ENCODE measurements at places on chromosomes 1 and 21.

- DNase-seq = no peak
Observed at GRCh38 chr21:31354122-31354521, 10.1 kb upstream of the TIAM1 start.

GRCh38 chr1:69700770-69701169, 133.0 kb downstream of the LRRC7 start:
- DNase-seq = peak; percentile 45

- DNase-seq = no peak
Observed at GRCh38 chr1:105442901-105443300, 1613.6 kb upstream of the PRMT6 start.

DNA sequence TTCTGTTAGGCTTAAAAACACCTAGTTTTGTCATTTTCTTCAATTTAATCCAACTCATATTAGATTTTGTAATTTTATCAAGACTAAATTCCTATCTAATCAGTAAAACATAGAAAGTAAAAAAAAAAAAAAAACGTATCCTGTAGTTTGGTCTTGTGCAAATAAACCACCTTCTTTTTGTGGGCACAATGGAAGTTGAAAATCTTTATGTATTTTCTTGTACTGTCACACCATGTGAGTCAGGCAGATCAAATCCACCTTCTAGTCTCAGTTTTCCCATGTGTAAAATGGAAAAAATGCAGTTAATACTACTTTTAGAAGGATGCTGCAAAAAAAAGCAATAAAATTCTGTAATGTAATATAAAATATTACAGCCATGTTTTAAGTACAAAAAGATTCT, 129.8 kb downstream of the CYYR1 start:
- no peak for DNase-seq

DNA sequence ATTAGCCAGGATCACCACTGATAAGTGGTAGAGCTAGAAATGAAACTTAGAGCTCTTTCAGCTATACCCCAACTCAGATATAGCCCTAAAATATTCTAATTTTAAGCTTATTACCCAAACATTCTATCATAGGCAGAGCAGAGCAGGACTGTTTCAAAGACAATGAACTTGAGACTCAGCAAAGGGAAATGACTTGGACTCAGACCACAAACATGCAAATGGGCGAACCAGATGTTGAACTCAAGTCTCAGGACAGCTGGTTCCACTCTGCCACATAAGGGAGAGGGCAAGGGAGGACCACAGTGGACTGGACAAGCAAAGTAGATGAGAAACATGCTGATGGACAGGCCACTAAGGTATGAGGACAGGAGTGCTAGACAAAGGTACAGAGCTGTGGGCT, 315.3 kb downstream of the OMA1 start:
- no peak for DNase-seq

- DNase-seq = no peak
Observed at GRCh38 chr1:41098730-41099460, 77.4 kb upstream of the SLFNL1 start.

DNA sequence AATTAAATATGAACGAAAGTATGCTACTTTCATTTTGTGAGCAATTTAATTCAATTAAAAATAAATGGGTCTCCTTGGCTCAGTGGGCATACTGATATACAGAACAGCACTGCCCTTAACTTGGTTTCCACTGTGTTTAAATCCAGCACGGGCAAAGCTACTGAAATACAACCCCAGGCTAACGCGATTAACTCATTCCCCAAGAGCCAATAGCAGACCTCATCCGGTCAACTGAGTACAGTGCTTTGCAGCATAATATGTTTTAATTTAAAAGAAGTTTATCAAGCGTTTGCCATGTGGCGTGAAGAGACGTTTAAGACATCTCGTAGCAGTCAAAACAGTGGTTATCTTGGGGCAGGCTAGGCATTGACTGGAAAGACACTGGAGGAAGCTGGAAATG, 118.6 kb downstream of the PROX1 start:
- DNase-seq = no peak

- DNase-seq = no peak
Observed at GRCh38 chr1:197441999-197442414, 174.0 kb downstream of the CRB1 start.

- peak; percentile 22 for DNase-seq
Observed at GRCh38 chr21:39079617-39080016, 103.6 kb downstream of the PSMG1 start.

- no peak for DNase-seq
Observed at GRCh38 chr1:56080123-56080522, 499.2 kb downstream of the PLPP3 start.

DNA sequence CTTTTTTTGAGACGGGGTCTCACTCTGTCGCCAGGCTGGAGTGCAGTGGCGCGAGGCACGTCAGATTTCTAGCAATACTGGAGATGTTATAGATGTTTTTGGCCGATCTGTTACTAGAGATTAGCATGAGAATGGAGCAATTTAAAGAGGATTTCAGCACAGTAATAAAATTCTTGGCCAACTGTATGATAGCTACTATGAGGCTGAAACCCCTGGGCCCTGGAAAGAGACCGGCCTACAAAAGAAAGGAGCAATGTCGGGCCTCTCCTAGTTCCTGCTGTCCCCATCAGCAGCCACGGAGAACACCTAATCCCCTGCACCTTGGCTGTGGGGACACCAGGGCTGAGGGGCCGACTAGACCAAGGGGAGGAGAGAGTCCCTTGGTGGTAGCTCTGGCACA, 9.5 kb upstream of the GNPAT start:
- no peak for DNase-seq

DNA sequence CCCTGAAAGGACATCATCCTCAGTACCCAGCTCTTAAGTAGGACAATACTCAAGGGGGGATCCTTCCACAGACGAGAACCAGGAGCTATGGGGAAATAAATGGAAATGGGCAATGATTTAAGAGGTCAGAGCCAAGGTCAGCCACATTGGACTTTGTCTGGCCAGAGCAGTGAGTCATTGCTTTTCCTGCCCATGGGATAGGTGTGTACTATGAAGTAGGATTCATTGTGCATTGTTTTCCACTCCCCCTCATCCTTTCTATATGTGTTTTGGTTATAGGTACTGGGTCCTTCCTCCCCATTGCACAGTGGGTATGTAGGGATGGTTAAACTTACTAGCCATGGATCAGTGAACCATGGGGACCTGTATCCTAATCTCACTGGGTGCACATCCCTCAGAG, 328.9 kb upstream of the USP25 start:
- DNase-seq = no peak

DNA sequence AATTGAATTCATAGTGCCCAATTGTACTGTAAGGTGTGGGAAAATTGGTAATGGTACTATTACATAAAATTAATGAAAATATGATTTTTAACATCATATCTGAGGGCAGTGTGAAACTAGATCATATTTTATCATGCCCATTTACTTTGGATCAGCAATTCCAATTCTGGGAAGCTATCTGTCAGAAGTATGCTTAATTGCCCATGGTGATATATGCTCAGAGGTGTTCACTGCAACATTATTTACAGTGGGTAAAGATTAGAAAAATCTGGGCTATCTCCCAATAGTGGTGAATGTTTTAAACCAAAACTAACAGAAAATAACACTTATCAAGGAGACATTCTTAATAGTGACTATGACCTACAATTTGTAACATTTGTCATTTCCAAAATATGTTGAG, 1260.0 kb downstream of the BRINP3 start:
- DNase-seq = no peak

DNA sequence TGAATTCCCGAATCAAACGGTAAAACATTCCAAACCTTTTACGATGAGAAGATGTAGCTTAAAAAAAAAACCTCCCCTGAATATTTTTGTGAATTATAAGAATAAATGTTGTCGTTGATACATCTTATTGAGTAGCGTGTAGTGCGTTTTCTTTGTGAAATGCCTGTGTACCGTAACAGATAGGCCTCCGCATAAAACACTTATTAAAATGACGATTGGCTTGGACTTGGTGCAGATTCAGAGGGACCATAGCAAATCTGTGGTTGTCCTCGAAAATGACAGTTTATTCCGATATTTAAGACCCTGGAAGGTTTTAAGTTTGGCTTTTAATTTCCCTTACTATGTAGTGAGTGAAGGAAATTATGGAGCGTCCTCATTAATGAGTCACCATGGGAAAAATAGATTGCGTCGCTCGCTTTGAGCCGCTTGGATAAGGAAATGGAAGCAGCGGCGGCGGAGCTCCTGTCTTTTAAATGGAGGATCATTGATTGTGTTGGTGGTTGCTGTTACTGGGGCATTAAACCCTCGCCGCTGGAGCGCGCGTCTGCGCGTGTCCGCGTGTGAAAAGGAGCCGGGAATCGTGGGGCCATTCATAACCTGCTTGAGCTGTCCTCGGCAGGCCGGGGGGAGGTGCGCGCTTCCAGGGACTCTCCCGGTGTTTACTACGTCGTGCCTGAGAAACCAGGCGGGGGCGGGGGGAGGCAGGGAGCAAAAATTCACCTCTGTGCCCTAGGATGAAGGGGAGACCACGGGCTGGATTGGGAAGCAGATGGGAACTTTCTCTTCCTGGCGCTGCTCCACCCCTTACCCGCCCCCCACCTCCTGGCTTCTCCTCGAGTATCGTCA, 1.6 kb downstream of the SPEN start:
- DNase-seq = peak; percentile 95

GRCh38 chr1:201313086-201313485, 29.8 kb downstream of the PKP1 start:
- no peak for DNase-seq

DNA sequence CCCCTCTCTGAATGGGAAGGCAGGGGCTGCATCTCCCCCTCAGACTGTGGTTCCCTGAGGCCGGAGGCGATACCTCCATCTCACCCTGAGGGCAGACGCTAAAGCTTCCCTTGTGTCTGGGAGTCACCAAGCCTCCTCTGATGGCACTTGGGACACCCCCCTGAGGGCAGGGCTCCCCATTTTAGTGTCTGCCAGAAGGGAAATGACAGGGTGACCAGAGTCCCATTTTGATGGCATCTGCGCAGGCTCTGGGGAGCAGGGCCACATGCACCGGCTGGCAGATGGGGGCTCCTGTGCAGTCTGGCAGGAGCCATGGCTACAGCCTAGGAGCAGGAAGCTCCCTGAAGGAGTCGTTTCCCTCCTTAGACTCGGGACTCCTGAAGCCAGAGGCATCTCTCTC, 1.7 kb downstream of the S100A2 start:
- no peak for DNase-seq

- no peak for DNase-seq
Observed at GRCh38 chr21:41824466-41825207, 54.5 kb downstream of the PRDM15 start.

- DNase-seq = no peak
Observed at GRCh38 chr1:106498238-106498637, 558.2 kb upstream of the PRMT6 start.

GRCh38 chr1:145849356-145850160, 4.1 kb downstream of the NUDT17 start:
- DNase-seq = no peak

DNA sequence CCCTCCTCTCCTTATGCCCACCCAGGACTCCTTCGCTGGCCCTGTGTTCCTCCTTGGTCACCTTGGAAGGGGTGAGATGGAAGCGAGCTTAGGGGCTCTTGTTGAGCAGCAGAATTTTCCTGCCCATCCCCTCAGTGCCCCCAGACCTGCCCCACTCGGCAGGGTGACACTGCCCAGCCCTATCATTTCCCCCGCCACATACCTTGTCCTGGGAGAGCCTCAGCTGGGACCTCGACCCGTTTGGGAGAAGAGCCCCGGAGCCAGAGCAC, 1.4 kb upstream of the FNDC5 start:
- DNase-seq = no peak

- no peak for DNase-seq
Observed at GRCh38 chr1:186571771-186572170, 108.5 kb downstream of the PTGS2 start.

- DNase-seq = no peak
Observed at GRCh38 chr1:29884740-29885139, 648.4 kb downstream of the PTPRU start.

GRCh38 chr1:204940591-204940990, 69.9 kb downstream of the NFASC start:
- no peak for DNase-seq

DNA sequence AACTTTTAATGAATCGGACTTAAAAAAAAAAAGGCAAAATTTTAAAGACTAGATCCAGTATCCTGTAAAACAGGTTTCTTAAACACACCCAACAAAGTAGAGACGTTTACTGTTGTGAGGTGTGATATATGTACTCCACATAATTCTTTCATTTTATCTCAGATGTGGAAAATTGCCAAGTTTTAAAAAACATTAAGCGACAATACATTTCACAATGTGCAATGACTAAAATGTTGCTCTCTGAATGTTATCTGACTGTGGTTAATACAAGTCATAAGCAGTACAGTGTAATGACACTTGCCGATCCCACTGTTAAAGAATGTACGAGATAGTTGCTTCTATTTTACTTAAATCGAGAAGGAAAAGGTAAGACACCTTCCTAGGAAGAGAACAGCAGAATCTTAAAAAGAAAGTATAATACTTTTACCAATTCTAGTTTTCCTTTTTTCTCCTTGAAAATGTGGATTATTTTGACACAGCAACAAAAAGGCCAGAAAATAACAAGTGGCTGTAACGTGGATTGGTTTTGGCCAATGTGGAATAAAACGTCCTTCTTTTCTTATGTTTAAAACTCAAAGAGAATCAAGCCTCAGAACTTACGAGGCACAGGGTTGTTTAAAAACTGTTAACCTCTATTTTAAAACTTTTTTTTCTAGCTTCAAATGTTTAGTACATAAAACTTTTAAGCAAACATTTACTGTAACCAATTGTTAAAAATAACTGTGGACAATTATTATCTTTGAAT, 51.4 kb downstream of the TP53BP2 start:
- no peak for DNase-seq

DNA sequence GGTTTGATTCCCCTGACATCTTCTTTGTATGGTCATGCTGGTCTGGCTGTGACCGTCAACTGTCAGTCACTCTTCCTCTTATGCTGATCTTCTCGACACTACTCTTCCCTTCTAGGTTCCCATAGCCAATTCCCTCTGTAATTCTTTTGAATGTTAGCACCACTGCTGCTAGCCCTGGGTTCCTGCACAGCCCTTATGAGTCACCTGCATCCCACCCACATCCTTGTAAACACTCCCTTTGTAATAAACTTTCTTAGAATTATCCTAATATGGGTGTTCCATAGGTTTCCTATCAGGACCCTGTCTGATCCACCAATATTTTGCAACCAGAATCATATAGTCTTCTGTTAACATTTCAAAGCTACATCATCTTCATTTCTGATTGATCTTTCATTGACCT, 37.1 kb downstream of the JUN start:
- peak; percentile 59 for DNase-seq

- no peak for DNase-seq
Observed at GRCh38 chr1:37432716-37433115, 41.7 kb upstream of the ZC3H12A start.

DNA sequence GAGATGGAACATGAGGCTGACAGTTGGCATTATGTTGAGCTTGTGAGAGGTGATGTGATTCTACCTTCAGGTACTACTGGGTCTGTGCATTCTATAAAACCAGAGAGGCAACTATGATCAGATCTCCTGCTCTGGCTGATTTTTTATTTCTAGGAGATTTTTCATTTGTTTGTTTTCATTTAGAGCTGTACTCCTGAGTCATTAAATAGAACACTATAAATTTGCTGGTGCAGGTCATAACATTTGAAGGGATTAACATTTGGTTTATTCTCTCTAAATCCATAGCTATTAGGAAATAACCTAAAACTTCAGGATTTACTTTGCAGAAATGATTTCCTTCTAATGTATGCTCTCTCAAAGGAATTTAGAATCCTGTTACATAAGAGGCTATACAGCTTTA, 42.9 kb downstream of the MAGI3 start:
- DNase-seq = no peak

Measured in HT-29 (cell line).